Cardiac fibroblast (primary cell): ENCODE measurements at places on chromosomes 3 and 15.

DNA sequence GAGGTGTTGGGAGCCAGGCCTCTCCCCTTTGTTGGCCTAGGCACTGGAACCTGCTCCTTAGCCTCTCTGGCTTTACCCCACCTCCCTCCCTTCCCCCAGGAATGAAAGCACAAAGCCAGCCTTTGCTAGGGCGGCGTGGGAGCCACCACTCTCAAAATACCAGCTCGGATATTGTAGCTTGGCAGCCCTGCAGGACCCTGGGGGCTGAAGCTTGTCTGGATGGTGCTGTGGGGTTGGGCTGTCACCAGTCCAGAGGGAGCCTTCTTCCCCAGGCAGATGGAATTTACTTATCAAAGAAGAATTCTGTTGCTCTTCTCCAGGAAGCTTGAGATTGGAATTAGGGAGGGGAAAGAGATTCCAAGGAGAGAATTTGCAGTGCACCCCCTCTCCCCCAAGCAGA, 14.9 kb upstream of the GRM2 start:
- no peak for DNase-seq

- no peak for DNase-seq
These were observed 27.3 kb upstream of the TIMP4 start for GRCh38 chr3:12186046-12186445.

GRCh38 chr3:100032243-100032642, 82.1 kb downstream of the FILIP1L start:
- peak; percentile 81 for DNase-seq

- peak; percentile 7 for DNase-seq
These were observed 394.5 kb upstream of the RARB start for GRCh38 chr3:25033407-25034029.

- no peak for DNase-seq
These were observed 9.0 kb upstream of the ULK3 start for GRCh38 chr15:74851960-74852359.

GRCh38 chr3:113243846-113244245, 32.5 kb downstream of the BOC start:
- no peak for DNase-seq

- DNase-seq = peak; percentile 92
These were observed 91.9 kb downstream of the NAALADL2 start for GRCh38 chr3:174951034-174951433.

- DNase-seq = no peak
These were observed 21.0 kb upstream of the CYP11A1 start for GRCh38 chr15:74388363-74388951.

DNA sequence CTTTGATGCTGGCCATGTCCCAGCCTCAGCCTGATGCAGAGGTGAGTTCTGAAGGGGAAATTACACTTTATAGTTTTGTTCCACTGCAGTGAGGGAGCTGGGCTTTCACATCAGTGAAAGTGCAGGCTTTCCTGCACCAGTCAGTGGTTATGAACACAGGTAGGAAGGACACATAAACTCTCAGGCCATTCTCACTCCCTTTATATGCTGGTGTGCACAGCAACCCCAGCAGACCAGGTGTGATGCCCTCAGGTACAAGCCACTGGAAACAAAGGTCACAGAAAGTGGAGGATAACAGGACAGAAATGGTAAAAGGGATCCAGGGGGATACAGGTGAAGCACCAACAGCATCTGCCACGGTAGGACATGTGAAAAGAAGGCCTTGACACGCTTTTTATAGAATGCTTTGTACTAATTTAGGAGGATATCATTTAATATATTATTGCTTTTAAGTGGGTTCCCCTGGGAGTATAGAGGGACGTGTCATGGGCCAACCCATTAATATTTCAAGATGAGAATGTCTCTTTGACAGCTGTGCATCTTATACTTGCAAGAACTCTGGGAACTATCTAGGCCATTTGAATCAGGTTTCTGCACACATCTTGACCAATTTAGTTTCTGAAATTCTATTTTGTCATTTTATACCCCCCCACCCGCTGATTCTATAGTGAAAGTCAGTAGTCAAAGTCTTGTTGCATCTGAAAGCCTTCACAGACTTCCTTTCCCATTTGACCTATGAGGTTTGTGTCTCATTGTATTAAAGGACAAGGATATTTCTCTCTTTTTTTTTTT, 25.0 kb upstream of the BLM start:
- no peak for DNase-seq

GRCh38 chr15:81244306-81244705, 47.6 kb downstream of the IL16 start:
- no peak for DNase-seq

DNA sequence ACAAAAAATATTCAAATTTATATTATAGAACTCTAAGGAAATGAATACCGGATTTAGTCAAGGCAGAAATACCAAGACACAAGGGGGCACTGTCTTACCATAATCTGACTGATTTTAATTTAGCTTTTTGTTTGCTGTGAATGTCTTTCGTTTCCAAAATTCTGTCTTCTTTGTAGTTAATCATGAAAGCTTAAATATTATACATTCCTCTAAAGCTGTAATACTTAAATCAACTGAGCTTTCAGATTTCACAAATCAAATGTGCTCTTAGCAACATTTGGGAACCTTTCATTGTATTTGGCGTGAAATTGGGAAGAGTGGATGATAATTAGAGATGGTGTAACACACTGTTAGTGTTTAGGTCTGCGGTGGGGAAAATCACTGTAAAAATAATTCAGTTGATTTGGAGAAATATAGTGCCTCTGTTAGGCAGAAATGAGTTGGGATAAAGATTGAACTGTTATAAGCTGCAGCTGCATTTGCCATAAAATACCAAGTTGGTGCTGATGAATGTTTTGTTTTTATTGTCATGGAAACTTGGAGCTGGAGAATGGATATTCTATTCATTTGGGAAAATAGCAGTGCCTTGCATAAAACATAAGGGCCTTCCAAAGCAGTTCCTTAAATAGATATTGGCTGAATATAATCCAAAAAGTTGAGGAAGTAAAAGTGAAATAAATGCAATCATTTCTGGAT, 228.2 kb downstream of the TCF12 start:
- DNase-seq = peak; percentile 84

DNA sequence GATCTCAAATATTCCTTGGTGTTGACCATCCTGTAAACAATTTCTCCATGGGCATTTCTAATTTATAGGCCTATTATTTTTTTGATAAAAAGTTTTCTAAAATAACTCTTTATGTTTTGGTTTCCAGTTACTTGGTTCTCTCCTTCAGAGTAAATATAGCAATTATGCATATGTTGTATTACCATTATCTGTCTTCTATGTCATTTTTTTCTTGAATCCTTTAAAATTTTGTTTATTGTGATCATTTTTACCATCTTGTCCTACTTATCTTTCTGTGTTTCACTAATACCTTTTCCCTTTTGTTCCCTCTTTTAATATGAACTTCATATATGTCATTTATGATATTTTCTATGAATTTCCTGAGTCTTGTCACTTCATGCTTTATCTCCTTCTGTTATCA, 341.1 kb downstream of the PDCD6IP start:
- no peak for DNase-seq

- DNase-seq = no peak
These were observed 716.6 kb downstream of the GRM7 start for GRCh38 chr3:7577513-7577912.
